Stimulated activated CD4-positive, alpha-beta T cell treated with anti-CD3 and anti-CD28 coated beads, TNF-alpha, amount 100 ng/mL, for 24 hours (primary cell): ENCODE measurements at places on chromosomes 4 and X.

DNA sequence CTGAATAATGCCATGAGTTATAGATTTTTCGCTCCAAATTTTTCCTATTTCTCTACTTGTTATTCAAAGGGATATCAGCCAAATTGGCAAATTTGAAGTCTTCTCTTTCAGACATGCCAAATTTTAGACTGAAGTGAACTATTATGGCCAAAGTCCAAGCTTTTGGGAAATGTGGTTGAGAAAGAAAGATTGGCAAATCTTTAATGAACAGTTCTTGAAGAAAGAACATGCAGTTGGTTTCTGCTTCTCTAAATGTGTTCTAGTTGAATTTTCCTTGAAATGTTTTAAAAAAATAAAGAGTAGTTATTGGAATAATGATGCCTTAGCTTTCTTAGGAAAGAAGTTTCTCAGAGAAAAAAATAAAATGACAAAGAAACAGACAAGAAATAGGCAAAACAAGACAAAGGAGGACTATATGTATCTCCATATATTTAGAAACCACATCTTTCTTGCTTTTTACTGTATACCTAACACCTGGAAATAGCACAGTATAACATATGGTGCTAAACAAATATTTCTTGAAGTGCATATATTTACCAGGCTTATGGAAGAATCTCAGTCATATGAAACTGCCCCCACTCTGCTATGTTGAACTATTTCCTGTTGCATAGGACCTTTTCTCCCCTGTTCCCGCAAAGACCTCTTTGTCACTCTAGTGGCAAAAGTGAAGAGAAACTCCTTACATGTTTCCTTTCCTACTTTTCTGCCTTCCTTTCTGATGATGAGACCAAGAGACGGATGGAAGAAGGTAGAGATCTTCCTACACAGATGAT lies 250.0 kb downstream of the ARHGAP24 start:
- no peak for DNase-seq

GRCh38 chr4:11801466-11802446 lies 373.1 kb upstream of the HS3ST1 start:
- DNase-seq = no peak

GRCh38 chr4:55330241-55330640 lies 15.8 kb upstream of the SRD5A3 start:
- DNase-seq = no peak

- no peak for DNase-seq
Measured at GRCh38 chrX:107206697-107207065, 270 bp downstream of the DNAAF6 start.

GRCh38 chr4:9880406-9881197 lies 99.2 kb downstream of the DRD5 start:
- DNase-seq = no peak

DNA sequence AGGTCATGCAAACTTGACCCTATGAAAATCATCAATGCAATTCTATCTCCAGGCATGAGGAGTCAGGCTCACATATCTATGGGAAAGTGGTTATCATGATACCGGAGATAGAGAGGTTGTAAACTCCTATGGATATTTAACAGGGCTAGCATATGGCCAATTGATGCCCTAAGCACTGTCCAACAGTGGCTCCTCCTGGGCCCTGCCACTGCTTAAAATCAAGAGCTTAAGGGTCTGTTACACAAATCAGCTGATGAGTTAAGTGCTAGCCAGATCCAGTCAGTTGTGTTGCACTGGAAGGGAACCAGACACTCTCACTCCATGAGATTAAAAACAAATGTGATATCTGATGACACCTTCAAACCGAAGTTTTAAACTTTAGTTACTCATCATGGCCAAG lies 337.6 kb downstream of the STIM2 start:
- DNase-seq = no peak

DNA sequence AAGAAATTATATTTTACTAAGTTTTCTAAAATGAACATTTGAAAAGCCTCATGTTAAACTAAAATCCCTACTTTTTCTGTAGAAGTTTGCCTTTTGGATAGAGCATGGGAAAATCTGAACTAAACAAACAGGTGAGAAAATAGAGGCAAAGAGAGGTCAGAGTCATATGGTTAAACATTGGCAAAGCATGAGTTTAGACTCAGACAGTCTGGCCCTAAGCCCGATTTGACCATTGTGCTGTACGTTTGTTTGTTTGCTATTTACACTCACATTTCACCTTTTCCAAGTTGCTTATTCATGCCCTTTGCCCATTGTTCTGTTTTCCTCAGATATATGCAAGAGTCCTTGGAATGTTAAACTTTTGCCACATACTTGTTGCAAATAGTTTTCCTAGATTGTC lies 85.4 kb downstream of the TIGD2 start:
- no peak for DNase-seq

DNA sequence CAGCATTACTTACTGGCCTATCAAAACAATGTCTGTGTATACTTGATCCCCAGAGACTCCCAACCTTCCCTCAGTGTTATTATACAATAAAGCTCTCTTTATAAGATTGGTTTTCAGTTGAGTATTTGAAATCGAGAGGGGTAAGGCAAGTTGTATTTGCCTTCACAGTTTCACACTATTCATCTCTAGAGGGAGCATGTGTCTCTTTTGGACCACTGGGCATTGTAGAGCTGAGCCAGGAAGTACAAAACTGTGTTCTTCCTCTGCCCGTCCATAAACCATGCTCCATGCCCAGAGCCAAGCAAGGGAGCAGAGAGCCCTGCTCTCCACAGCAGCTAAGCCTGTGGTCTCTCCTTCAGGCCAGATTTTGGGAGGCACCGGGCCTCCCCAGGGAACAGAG lies 61.5 kb upstream of the HHIP start:
- DNase-seq = no peak

DNA sequence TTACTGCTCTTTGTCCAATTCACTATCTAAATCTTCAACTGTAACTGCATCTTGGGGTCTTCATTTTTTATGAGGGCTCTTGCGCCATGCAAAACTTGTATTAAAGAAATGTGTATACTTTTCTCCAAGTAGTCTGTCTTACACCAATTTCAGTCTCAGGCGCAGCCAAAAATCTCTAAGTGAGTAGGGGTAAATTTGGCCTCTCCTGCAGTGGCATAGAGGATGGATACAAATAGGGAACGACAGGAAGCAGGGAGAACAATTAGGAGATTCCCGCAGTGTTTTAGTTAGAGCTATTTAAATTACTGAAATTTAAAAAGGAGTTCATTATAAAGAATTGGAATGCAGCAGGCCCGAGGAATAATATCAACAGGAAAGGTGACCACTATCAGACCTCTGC lies 30.2 kb downstream of the DMP1 start:
- DNase-seq = no peak

DNA sequence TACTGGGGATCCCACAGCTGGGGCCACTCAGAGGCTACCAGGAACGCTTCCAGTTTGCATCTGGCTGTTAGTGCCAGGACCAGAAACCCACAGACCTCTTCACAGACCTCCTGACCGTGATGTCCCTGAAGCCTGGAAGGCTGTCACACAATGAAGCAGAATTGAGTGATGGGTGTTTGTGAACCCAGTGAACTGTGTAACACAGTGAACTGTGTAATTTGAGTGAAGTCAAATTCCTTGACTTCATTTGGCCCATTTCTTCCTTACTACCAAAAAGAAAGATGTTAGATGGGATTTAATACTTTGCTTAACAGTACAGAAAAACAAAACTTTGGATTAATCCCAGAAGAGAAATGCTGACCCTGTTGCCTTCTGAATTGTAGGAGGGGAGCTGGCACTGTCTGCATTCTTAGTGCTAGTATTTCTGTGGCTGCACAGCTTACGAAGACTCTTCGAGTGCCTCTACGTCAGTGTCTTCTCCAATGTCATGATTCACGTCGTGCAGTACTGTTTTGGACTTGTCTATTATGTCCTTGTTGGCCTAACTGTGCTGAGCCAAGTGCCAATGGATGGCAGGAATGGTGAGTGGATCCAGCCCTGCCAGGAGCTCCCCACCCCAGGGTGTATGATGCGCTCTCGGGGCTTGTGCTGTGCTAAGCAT lies 17.8 kb downstream of the SRD5A3 start:
- no peak for DNase-seq

- no peak for DNase-seq
Measured at GRCh38 chr4:187908079-187908561, 87.5 kb upstream of the ZFP42 start.

GRCh38 chr4:25065431-25065858 lies 34.7 kb upstream of the LGI2 start:
- no peak for DNase-seq

DNA sequence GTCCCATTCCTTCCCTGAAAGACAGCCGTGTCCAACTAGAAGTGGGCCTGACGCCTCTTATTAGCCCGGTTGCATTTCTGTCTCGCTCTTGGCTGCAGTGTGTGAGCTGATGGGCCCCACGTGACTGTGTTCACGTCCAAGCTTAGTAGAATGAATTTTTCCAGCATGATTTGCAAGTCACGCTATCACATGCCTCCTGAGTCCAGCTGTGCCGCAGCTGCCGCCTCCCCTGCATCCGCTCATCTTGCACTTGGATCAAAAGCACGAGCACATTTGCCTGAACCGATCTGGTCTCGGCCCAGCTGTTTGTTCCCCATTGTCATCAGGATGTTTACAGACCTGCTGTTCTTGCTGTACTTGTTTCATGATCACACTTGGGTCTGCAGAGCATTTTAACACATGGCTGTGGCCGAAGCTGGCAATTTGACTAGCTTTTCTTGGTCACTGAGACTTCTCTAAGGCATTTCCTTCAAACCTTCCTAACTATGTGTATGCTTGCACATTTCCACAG lies 126.5 kb downstream of the KIT start:
- DNase-seq = no peak

- DNase-seq = no peak
Measured at GRCh38 chrX:20451929-20452328, 185.2 kb upstream of the RPS6KA3 start.

DNA sequence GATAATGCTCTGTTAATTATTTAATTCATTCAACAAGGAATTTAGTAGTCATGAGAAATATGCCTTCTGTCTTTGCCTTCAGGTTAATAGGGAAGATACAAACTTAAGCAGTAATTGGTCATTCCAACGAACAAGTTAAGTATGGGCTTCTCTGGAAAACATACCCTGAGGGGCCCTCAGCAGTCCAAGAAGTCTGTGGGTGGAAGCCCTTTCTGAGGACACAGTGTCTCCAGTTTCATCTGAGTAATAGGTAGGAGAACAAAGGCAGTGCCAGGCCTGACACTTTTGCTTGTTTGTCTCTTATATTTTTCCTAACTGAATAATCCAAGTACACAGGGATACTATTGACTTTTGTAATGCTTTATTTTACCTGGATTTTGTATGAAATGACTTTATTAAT lies 262.5 kb downstream of the FBXW7 start:
- DNase-seq = no peak

DNA sequence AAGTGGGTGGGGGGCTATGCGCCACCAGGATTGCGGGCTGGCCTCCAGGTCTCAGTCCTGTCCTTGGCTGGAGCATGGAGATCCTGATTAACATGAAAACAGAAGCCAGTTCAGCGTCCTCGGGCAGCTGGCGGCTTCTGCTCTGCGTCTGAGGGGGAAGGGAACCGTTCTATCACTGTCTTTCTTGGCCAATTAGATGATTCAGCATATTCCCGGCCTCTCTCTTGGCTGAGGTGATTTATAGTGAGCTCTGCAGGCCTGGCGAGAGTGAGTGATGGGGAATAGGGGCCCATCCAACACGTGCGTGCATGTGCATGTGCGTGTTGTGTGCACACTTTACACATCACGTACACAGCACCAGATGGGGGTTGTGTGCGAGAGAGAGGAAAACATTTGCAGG lies 145.8 kb upstream of the ATP6AP2 start:
- no peak for DNase-seq

DNA sequence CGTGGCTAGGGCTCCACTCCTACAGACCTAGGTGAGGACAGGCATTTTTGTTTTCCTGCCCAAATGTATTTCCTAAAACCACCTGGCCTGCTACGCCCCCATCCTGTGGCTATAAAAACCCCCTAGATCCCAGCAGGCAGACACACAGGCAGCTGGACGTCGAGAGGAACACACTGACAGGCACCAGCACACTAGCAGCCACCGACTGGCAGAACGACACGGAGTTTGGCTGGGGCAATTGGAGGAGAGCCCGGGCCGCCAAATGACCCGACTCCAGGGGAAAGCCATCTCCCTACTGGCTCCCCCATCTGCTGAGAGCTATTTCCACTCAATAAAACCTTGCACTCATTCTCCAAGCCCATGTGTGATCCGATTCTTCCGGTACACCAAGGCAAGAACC lies 516.0 kb downstream of the FSTL5 start:
- DNase-seq = no peak

DNA sequence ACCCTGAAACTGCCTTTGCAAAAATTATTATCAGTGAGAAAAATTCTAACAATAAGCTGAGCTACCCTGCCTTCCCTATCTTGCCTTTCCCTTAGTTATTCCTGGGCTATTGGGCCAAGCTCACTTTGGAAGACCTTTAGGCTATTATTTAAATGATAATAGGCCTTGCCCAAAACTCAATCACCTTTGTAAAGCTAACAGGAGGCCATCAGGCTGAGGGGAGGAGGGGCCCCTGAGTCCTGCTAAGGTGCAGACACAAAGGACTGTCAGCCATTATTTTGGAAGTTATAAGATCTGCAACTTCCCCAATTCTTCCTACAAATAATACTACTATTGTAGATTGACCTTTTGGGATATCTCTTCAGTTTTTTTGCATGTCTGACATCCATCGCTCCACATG lies 278.8 kb upstream of the DIAPH2 start:
- DNase-seq = no peak

DNA sequence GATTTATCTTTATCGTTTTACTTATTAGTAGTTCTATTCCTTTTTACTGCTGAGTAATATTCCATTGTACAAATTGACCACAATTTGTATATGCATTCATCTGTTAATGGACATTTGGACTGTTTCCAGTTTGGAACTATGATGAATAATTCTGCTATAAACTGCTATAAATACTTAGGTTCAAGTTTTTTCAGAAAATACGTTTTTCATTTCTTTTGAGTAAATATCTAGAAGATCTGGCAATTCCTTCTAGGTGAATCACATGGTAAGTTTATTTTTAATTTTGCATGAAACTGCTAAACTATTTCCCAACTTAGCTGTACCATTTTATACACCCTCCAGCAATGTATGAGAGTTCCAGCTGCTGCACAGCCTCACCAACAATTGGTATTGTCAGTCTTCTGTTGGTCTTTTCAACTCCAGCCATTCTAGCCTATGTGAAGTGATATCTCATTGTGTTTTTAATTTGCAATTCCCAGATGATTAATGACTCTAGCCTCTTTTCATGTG lies 22.2 kb downstream of the LIN54 start:
- no peak for DNase-seq

DNA sequence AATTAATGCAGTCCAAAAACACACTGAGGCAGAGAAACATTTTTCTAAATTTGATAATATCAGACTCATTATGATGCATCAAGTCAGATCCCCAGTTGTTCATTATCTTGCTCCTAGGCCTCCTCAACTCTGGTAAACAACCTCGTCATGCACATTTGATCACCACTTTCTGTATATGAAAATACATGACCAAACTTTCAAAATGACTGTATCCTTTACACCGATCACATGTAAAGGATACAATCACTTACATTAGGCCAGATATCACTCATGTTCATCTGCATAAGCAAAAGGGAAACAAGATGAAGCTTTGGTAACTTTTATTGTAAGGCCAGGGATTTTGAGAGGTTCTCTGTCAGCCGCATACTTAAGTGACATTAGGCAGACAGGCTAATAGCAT lies 99.4 kb upstream of the IL1RAPL1 start:
- no peak for DNase-seq
